ENCODE measurements at places on chromosomes 7 and 10.

GRCh38 chr7:96596120-96596826 is 113.4 kb downstream of the SEM1 start:
- DNase-seq: no peak

DNA sequence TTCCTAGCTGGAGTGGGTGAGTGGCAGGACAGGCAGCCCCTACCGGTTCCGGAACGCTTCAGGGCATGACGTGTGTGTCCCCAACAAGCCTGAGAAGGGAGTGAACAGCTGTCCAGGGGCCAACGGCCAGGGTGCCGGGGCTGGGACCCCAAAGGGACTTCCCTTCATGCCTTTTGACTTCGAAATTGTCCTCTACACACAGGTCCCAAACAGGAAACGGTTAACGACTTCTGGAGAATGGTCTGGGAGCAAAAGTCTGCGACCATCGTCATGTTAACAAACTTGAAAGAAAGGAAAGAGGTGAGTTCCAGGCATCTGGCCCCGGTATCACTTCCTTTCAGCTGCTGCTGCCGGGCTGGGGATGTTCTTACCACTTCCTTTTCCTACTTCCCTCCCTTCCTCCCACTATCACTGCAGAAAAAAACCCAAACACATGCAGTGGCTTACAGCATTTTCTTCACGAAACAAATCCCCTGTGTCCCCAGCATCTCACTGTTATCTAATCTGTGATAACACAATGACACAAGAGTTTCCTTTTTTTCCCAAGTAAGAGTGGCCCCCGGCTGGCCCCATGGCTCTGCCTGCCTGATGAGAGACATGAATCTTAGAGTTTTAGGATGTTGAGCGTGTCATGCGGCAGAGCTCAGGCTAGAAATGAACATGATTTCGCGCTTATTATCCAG is 63.2 kb downstream of the MKI67 start:
- no peak for DNase-seq

- no peak for DNase-seq
These were observed 2.2 kb downstream of the NDST2 start for GRCh38 chr10:73809061-73809818.

DNA sequence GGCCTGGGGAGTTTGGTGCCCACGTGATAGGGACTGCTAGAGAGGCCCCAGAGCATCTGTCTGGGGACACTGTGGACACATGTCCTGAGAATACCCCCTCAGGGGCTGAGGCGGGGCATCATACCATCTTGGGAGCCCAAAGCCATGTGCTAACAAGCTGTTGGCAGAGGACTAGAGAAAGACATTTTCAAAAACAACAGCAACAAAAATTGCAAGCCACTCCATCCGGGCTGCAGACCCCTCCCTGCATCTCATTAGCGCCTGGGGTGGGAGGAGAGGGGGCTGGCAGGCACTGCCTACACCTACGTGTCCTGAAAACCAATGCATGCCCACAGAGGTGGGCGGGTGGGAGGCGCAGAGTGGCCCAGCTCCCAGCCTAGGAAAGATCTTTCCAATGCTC is 507.4 kb upstream of the PODXL start:
- DNase-seq: no peak

GRCh38 chr7:28323833-28324232 is 88.5 kb upstream of the CREB5 start:
- DNase-seq: no peak

GRCh38 chr10:46255801-46256747 is 30.7 kb upstream of the ANTXRL start:
- DNase-seq: no peak

DNA sequence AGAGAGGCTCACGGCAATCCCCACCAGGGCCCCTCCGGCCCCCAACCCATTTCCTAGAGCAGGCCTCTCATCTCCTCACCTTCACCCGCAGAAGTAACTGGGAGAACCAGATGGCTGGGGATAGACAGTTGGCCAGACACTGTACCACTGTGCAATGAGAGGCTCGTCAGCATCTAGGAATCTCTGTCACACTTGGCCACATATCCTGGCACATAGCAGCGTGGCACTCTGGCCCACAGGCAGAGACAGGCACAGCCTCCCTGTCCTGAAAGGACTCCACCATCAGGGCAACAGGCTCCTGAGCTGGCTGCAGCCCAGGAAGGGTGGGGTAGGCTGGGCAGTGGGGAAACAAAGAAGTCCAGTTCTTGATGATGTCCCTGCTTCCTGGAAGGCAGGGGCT is 45.8 kb downstream of the C10orf143 start:
- no peak for DNase-seq
